ENCODE measurements at places on chromosomes 4 and X.
A peak's percentile ranks its signal among the peaks of the same experiment; 100 is the strongest.

- DNase-seq = no peak
Observed at GRCh38 chrX:12582649-12583048, 208.6 kb upstream of the PRPS2 start.

- no peak for DNase-seq
Observed at GRCh38 chr4:28799696-28800095, 1920.5 kb upstream of the PCDH7 start.

- no peak for DNase-seq
Observed at GRCh38 chr4:105620640-105621323, 68.4 kb downstream of the ARHGEF38 start.

- no peak for DNase-seq
Observed at GRCh38 chr4:190020790-190021717, 6.0 kb downstream of the FRG2 start.

- DNase-seq = peak; percentile 38
Observed at GRCh38 chr4:42654631-42655268, 2.2 kb downstream of the ATP8A1 start.

- DNase-seq = no peak
Observed at GRCh38 chr4:20323991-20324390, 72.3 kb downstream of the SLIT2 start.

GRCh38 chr4:87589531-87589930 lies 18.8 kb upstream of the DSPP start:
- no peak for DNase-seq

DNA sequence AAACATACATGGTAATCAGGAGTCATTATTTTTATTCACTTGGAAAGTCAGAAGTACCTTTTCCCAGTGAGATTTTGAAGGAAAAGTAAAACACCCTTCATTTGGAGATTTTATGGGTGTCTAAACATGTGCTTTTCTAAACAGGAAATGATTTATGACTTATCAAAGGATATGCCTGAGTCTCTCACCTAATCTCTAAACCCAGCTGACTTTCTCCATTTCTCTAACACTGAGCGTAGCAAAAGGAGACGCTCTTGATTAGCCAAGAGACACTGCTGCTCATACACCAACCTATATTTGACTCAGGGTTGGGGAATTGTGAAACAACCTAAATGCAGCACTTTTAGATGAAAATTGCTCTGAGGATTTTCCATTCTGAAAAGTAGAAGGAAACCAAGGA lies 468.5 kb upstream of the FTHL17 start:
- no peak for DNase-seq

DNA sequence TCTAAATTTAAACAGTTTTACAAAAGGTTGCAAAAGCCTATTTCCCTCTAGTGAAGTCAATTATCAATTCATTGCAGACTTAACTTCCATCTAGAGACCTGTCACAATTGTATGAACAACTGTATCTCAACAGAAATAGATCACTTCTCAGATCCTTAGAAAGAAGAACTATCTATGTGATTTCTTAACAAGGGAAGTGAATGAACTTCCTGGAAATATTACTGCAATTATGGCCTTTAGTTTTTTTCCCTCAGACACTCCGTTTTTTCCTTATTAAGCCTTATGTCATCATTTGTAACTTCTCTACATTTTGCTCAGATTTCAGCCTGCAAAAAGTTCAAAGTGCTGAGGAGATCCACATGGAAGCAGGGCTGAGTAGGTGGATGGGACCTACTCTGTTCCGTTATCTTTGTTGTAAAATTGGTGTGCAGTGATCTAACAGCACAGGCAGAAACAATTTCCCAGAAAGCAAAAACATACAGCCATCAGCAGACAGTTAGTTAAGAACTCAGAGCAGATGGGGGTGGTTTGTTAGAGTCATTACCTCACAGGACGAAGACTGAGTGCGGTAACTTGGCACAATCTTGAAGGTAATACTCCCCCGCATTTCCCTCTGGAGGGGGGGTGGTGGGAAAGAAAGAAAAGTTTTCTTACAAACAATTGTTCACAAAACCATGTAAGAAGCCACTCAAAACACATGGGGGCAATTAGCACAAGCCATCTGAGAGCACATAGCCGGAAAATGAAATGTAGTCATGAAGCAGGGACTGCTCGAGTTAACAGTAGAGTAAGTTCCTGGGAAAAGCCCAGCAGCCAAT lies 112.3 kb downstream of the NYX start:
- DNase-seq = no peak

GRCh38 chr4:154467886-154468285 lies 23.7 kb downstream of the DCHS2 start:
- DNase-seq = no peak

GRCh38 chrX:17242470-17242869 lies 132.5 kb upstream of the NHS start:
- peak; percentile 30 for DNase-seq

DNA sequence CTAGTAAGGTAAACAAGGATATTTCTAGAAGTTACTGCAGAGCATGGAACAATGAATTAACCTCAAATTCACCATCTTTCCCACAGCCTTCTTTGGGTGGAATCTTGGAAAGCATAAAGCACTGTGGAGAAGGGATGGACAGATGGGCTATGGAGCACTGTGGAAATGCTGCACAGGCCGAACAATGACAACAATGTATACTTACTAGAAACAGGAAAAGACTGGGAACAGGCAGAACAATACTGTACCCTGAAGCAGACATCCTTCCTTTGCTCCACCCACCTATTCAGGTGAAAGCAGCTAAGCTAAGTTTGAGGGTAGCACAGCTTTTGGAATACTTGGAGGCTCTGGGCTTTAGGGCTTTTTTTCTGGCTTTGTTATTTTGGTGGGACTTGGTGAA lies 250.6 kb upstream of the KLF8 start:
- no peak for DNase-seq
